ENCODE measurements at places on chromosomes 4 and X.

- no peak for DNase-seq
Observed at GRCh38 chrX:116142976-116143375, 27.6 kb upstream of the AGTR2 start.

- no peak for DNase-seq
Observed at GRCh38 chrX:30308263-30309138, 689 bp downstream of the NR0B1 start.

DNA sequence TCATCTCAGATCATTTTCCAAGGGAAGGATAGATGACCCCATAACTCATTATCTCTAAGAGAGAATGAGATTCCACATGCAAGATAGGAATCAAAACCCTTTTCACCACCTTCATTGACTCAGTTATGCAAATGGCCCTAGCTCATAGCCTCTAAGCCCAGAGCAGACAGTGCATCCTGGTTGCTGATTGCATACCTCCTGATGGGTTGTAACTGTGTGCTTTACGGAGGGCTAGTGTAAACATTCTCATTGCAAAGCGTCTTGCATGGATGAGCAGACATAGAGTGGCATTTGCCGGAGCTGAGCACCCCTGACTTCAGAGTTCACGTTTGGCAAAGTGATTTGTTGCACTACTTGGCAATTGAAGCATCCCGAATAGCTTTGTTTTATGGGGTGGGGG, 151.0 kb downstream of the VCX3A start:
- DNase-seq: no peak

- no peak for DNase-seq
Observed at GRCh38 chr4:103484521-103484920, 235.3 kb downstream of the TACR3 start.

GRCh38 chrX:115535844-115536243, 25.1 kb upstream of the PLS3 start:
- no peak for DNase-seq

- no peak for DNase-seq
Observed at GRCh38 chr4:107453987-107454386, 266.0 kb downstream of the PAPSS1 start.

GRCh38 chr4:2330091-2331042, 68.5 kb upstream of the MXD4 start:
- no peak for DNase-seq
